ENCODE measurements at places on chromosomes 2 and 18.

DNA sequence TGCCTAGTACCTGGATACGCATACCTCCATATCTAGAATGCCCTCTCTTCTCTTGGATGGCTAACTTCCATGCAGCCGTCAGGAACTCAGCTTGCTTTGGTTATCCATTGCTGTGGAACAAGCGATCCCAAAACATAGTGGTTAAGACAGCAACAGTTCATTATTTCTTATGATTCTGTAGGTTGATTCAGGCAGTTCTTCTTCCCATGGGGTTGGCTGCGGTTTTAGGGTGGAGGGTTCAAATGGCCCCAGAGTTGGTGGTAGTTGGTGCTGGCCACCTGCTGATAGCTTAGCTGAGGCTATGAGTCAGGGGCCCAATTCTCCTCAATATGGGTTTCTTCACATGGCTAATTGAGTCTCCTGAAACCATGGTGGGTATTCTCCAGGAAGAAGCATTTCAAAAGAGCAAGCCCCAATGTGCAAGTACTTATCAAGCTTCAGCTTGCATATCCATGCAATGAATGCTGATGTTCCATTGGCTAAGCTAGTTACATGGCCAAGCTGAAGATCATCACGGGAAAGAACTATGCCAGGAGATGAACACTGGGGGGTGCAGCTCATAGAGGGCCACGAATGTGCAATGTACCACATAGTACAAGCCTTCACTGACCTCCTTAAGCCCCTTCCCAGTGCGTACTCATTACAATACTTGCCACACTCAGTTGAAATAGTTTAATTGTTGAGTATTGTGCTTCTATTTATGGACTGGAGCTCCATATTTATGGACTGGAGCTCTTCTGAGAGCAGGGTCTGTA lies 10.0 kb upstream of the RHOB start:
- no peak for DNase-seq

DNA sequence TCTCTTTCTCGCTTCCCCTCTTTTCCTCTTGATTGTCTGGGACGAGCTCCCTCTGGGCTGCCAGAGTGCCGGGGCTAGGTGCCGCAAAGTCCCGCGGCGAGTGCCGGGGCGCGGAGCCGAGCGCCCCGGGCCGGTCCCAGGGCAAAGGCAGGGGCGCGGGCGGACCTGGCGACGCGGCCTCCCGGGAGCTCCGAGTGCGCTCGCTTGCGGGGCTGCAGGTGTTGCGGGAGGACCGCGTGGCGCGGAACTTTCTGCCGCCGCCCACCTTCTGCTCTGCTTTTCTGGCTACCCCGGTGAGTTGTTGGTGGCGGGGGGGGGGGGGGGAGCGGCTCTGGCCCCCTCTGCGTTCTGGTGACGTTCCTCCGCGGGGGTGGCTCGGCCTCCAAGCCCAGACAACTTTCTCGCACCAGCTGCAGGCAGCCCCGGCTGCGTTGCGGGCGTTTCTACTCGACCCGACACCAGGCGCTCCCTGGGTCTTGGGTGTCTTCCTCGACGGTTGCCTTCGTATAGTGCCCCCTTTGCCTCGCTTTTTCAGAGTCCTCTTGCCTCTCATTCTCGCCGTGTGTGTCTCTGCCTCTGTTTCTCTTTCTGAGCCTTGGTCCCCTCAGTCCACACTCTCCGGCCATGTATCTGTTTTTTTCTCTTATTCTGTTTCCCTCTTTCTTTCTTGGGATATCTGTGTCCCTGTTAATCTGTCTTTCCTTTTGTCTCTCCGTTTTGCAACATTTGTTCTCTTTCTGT lies 759 bp downstream of the GALNT13 start:
- DNase-seq, result no peak

- no peak for DNase-seq
These were observed 36.6 kb downstream of the EHBP1 start for GRCh38 chr2:62741954-62742722.

DNA sequence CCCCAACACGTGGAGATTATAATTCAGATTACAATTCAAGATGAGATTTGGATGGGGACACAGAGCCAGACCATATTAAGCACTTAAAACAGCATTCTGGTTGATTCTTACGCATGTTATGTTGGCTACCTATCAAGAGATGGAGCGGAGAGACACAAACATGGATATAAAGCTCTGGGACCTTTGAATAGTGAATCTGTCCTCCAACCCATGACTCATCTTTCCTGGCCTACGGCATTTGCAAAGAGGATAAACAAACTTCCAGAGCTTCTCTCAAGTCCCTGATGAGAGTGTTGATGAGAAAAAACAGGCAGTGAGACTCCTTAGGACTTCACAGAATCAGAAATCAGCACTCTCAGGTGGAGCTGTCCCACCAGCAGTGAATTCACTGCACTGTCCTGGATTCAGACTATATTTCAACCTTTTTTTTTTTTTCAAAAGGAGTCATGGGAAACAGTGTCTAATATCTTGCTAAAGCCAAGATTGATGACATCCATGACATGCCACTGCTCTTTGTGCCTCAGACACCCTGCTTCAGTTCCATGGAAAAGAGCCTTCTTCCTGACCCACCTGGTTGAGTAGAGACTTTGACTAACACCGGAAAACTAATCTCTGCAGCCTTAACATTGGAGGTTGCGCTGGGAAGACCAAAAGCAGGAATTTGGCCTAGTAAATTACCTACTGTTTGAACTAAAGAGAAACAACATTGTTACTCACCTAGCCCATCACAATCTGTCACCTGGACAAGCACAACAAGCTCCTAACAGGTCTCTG lies 62.1 kb upstream of the NPAS2 start:
- no peak for DNase-seq

DNA sequence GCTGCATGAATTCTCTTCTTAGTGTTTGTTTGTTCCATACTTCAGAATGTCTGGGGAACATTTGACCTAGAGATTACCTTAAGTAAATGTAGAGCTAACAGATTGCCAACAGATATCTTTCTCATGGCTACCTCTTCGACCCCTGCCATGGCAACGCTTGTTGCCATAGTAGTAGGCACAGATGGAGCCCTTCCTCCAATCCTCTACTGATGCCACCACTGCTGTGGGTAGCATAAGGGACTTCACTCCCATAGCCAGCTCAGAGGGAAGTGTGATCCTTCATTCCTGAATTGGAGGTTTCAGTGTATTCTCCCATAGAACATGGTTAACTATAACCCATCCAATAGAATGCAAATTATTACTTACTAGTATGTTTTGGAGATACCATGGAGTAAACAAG lies 543.6 kb upstream of the NRP2 start:
- no peak for DNase-seq

DNA sequence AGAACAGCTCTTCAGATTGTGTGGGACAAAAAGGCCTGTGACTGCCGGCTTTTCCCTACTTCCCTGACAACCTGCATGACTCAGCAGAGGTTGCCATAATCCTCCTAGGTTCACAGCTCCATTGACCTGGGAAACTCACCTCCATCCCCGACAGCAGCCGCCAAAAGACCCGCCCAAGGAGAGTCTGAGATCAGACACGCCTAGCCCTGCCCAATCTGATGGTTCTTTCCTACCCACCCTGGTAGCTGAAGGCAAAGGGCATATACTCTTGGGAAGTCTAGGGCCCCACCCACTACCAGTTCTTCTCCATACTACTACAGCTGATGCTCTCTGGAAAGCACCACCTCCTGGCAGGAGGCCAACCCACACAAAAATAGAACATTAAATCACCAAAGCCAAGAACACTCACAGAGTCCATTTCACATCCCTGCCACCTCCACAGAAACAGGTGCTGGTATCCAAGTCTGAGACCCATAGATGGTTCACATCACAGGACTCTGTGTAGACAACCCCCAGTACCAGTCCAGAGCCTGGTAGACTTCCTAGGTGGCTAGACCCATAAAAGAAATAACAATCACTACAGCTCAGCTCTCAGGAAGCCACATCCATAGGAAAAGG lies 140.6 kb downstream of the NETO1 start:
- no peak for DNase-seq

DNA sequence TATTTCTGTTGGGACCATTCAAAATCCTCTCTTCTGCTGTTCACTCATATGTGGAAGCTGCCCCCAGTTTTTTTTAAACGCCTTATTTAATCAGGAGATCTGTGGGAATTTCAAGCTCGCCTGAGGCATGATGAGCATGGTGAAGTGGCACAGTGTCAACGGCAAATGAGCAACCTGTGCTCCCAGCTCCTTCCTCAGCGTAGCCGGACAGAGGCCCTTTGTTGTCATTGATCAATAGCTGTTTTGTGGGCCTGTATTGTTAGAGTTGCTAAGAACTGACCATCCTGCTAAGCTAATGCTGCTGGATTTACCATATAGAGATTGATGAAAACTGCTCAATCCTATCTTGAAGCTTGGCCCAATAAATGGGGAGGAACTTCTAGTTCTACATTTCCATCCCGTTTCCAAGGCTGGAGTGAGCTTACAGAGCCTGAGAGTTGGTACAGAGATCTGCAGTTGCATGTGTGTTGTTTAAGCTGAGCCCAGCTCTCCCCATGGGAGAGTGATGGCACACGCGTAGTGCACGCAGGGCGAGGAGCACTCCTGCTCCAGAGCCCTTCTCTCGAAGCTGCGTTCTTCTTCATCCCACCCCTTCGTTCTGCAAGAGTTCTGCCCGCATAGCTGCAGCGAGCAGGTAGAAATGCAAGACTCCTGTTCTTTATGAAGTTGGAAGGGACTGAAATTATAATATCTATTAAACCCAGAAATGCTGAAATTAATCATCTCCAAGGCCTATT lies 108.8 kb downstream of the RTN4 start:
- DNase-seq, result no peak

- no peak for DNase-seq
These were observed 19.0 kb downstream of the CROCC2 start for GRCh38 chr2:240925191-240925567.

DNA sequence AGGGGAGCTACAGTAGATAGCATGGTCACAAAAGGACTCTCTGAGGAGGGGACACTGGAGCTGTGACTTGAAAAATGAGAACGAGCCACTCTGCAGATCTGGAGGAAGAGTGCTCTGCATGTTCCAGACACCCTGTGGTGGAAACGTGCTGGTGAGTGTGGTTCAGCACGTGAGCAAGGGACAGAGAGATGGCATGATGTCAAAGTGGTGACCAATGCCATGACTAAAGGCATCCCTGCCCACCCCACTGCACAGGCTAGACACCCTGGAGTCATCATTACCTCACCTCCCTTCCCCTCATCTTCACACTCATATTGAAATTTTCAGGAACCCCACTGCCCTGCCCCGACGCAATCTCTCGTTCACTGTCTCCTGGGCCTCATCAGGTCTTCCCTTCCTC lies 56.5 kb downstream of the SLC4A5 start:
- DNase-seq, result no peak

- no peak for DNase-seq
These were observed 74.7 kb downstream of the TNFRSF11A start for GRCh38 chr18:62399781-62400308.

DNA sequence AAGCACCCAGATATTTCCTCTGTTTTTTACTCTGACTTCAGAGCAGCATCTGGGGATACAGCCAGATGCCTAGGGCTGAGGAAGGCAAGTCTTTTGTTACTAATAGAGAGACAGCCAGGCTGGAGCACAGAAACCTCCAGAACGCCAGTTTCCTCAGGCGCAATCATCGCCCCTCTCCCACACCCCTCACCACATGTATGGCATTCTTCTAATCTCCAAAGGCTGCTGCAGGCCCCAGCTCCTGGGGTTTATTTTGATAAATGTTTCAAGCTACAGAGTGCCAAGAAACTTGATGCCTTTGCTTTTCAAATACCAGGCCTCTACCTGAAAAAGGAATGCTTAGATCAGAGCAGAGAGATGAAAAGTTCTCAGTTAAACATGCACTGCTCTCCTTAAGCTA lies 283.6 kb downstream of the RBM43 start:
- no peak for DNase-seq

DNA sequence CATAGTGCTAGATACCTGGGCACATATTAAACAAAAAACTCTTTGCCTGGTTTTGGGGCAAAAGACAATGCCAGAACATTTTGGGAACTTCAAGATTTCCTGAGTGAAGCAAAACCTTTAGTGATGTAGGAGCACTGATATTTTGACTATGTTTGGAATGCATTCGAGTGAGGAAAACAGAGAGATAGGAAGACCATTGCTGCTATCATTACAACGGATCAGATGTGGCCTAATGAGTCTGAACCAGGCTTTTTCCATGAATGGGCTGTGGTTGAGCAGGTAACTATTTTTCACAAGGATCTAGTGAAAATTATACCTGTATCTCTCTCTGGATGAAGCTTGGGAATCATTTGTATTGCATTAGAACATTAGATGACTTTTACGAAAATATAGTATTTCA lies 562.2 kb downstream of the DCC start:
- no peak for DNase-seq

GRCh38 chr2:110097506-110098220 lies 18.0 kb downstream of the MALL start:
- DNase-seq, result no peak

DNA sequence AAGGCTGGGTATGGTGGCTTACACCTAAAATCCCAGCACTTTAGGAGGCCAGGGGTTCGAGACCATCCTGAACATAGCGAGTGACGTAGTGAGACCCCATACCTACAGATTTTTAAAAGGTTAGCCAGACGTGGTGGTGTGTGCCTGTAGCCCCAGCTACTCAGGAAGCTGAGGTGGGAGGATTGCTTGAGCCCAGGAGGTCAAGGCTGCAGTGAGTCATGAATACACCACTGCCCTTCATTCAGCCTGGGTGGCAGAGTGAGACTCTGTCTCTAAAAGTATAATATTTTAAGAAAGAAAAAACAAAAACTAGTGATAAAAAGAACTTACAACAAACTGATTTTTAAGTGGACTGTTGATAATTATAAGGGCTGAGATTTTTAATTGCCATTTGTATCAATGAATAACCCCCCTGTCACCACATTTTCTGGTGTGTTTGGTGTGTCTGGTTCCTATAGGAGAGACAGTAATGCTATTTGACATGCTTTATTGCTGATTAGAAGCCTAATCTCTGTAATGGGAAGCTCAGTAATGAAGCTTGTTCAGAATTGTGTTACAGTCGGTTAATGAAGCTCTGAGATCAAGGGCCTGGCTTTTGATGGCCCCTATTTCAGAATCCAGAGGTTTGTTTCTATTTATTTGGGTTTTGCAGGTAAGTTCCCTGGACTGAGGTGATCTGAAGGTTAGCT lies 147.0 kb downstream of the NEDD4L start:
- no peak for DNase-seq

DNA sequence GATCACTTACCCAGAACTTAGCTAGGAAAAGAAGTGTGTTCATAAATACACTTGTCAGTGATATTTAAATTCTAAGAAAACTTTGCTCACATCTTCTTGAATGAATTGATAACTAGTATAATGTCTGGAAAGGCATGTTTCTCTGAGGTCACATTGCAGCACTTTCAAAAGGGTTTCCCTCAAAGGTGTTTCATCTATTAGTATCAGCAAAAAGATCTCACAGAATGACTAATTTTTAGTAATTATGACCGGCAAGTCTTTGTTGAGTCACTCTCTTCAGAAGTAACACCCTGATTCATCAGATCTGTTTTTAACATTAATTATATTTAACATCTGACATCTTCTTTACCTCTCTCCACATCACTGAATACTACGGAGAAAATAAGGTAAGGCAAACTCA lies 222.3 kb downstream of the IKZF2 start:
- no peak for DNase-seq

DNA sequence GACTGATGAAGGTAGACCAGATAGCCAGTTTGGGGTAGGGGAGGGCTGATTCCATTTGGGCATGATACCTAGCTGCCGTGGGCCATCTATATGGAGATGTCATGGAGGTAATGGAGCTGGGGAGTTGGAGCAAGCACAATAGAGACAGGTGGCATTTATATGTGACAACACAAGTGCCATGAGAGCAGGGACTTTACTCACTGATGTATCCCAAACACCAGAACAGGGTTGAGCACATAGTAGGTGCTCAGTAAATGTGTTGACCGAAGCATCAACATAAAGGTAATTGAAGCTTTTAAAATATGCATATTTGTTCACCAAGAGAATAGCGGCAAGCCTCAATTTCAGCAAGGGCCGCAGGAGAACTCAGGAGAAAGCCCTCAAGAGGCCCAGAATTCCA lies 15.0 kb downstream of the SLC30A3 start:
- DNase-seq, result no peak

All from stimulated activated CD4-positive, alpha-beta T cell treated with anti-CD3 and anti-CD28 coated beads, Interleukin-1b, Interleukin-23, amount 100 ng/mL, for 24 hours (primary cell).